ENCODE measurements at places on chromosomes 16 and 17.

DNA sequence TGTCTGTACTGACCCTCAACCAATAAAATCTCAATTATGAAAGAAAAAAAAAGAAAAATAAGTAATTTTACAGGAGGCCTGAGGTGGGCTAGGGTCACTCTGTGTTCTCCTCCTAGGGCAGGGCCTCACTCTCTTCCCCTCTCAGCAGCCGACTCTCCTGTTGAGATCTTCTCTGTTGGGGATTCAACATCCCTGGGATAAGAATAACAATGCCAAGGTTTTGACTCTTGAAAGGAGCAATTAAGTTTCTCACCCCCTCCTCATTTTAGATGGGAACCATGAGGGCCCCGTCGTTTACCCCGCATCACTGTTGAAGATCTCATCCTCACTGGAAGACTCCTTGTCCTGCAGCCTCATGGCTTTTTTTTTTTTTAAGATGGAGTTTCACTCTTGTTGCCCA lies 21.5 kb upstream of the BRCA1 start:
- DNase-seq: no peak

DNA sequence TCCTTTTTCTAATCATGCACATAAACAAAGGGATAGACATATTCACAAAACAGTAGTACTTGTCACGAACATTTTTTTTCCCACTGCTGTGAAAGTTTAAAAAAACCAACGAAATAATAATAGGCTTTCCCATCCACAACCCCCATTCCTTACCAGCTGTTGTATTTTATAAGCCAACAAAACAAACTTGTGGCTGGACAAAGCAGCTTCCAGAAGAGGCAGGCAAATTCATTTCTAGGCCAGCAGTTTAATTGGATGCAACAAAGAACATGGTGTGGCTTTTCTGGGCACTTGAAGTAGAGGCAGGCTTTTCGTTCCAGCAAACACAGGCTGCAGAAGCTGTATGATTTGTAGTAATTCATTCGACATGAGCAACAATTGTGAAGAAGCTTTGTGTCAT lies 56.0 kb upstream of the FAM20A start:
- DNase-seq: no peak

- no peak for DNase-seq
Observed at GRCh38 chr17:27521281-27522027, 65.2 kb downstream of the KSR1 start.

DNA sequence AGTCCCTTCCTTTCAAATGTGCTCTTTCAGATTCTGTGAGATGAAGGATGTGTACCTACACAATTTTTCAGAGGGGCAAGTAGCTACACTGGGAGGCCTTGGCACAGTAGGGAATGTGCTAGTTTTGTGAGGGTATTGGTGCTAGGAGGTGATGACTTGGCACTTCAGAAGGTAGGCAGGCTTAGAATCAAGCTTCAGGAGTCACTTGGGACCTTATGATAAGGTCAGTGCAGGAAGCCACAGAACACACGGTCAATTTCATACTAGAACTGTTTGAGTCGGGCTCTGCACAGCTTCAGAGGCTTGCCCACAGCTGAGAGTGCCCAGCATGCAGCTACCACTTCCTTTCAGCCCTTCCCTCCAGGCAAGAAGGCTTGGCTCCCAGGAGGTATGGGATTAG lies 6.1 kb downstream of the CMTM1 start:
- DNase-seq: no peak

DNA sequence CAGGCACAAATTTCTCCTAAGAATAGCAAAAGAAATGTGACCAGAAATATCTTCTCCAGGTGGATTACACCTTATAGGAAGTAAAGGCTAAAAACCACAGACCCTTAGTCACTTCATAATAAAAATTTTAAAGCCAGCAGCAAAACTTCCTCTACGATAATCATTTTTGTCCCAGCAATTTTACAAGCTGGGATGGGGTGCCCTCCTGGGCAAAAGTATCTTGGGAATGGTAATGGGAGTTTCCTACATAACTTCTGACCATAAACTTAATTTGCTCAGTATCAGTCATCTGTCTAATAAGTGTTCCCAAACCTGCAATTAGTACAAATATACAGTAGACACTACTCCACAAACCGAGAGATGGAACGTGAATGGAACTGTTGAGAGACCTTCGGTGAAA lies 3.0 kb downstream of the PHF12 start:
- DNase-seq: no peak

DNA sequence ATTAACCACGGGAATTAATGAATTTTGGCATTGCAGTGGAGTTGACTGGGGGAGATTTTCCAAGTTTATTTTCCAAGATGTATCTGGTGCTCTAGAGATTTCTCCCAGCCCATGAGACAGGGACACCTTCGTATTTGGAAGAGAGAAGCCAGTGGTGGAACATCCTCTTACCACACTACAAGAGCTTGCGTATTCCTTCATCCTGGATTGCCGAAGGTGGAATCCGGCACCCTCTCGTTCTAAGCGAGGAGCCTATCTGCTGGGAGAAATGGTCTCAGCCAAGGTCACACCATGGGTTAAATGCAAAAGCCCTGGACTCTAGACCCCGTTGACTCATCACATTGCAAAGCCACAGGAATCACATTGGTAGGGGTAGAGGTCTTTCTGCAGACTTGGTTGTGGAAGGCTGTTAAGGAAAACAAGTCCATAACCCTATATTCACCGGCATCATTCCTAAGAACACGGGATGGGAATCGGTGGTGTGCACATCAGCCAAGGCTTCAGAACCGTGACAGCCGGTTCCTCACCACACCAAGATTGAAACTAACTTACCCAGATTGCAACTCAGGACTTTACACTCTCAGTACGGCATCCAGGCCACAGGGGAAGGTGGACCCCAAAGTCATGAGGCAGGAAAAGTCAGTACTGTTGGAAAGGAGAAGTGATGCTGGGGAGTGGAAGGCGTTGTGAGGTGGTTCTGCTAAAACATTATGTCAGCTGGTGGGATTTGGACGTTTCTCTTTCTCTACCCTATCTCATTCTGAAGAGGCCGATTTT lies 259.8 kb downstream of the CPPED1 start:
- no peak for DNase-seq

DNA sequence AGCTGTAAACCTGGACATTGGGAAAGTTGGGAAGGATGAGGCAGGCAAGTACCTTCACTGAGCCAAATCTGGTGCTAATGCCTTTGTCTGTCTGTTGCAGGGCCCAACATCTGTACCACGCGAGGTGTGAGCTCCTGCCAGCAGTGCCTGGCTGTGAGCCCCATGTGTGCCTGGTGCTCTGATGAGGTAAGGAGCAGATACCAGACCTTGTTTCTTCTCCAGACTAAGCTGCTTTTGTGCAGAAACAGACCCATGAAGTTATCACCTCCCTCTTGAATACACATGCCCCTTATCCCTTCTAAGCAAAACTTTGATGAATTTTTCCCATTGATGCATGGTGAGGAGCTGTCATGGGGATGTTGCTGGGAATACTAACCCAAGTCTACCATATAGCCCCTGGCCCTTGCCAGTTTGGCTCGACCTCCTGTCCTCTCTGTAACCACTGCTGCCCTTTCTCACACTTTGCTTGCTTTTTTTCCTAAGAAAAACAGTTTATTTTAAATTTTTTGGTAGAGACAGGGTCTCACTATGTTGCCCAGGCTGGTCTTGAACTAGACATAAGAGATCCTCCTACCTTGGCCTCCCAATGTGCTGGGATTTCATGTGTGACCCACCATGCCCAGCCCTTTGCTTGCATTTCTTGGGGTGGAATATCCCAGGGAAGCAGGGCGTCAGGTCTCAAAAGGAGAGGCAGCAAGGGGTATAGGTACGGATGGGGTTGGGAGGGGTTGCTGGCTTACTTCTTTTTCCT lies 20.9 kb downstream of the ITGB3 start:
- no peak for DNase-seq

GRCh38 chr17:63531022-63531965 lies 8.1 kb downstream of the KCNH6 start:
- no peak for DNase-seq

All from bronchial epithelial cell (primary cell).